ENCODE measurements at places on chromosomes 7 and 10. TPM values are rescaled to one million over a fixed set of nuclear protein-coding genes. Genes with fewer than 3 reads are reported as not detected.

The MRC1 gene
- 11.0 TPM for polyA plus RNA-seq

The CALML3 gene
- polyA plus RNA-seq: not detected

The OR2A12 gene
- polyA plus RNA-seq: not detected

The MYO1G gene
- 0.59 TPM for polyA plus RNA-seq

The ADAM8 gene
- 3.8 TPM for polyA plus RNA-seq

The TMEM130 gene
- polyA plus RNA-seq: 6.9 TPM

The MYOF gene
- 28.4 TPM for polyA plus RNA-seq

The CDHR1 gene
- polyA plus RNA-seq: 0.82 TPM

The CEP41 gene
- 31.6 TPM for polyA plus RNA-seq

The LIPN gene
- not detected for polyA plus RNA-seq

The PNLIP gene
- not detected for polyA plus RNA-seq

The NEUROD6 gene
- polyA plus RNA-seq: not detected

- DNase-seq: no peak
These were observed 462.1 kb upstream of the DPP6 start for GRCh38 chr7:153590136-153590535.

GRCh38 chr7:104397442-104397841 lies 69.0 kb downstream of the LHFPL3 start:
- no peak for DNase-seq

GRCh38 chr7:86431761-86432160 lies 211.9 kb upstream of the GRM3 start:
- no peak for DNase-seq

GRCh38 chr7:151254316-151254715 lies 5.8 kb upstream of the SMARCD3 start:
- DNase-seq: no peak

DNA sequence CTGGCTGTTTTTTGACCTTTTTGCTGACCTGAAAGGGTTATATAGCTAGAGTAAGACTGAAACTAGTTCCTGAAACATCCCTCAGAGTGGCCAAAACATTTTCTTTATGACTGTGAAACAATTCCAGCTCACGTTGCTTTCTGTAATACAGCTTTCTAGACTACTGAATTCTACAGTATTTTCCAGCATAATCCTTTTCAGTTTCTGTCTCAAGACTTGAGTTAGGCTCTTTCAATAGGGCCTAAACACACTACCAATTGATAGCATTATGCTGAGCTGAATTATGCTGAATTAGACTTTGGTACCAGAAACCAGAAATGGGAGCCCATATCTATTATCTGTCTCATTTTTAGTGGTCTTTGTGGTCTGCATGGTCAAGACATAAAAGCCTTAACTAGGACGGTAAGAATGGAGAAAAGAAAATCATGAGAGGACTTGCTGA lies 72.6 kb downstream of the EPDR1 start:
- DNase-seq: no peak

GRCh38 chr10:27820637-27821036 lies 75.0 kb upstream of the MKX start:
- no peak for DNase-seq

DNA sequence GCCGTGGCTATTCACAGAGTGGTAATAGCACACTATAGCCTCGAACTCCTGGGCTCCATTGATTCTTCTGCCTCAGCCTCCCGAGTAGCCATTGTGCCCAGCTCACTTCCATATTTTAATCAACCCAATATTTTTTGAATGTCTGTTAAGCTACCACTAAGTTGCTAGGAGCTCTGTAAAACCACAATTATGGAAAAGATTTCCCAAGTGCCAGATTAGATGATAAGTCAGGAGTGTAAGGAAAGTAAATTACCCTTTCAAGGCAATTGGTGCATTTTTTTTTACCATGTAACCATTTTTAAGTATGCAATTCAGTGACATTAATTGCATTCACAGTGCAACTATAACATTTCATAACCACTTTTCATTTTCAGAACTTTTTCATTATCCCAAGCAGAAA lies 87.5 kb upstream of the GATAD1 start:
- DNase-seq: no peak

DNA sequence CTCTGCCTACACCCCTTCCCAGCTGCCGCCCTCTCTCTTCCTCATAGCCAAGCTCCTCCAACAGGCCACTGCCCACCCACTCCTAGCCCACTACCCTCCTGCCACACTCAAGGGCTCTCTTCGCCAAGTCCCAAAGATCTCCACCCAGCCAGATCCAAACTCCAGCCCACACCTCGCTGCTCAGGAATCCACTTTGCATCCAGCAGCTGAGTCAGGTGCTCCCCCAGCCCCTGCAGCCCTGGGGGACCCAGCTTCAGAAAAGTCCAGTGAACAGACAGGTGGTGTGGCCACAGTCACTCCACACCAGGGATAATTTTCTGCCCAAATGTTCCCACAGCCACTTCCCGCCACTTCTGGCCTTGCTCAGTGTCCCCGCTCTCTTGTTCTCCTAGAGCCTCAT lies 10.9 kb downstream of the OGDHL start:
- no peak for DNase-seq

GRCh38 chr10:43263551-43264343 lies 3.1 kb downstream of the RASGEF1A start:
- no peak for DNase-seq

DNA sequence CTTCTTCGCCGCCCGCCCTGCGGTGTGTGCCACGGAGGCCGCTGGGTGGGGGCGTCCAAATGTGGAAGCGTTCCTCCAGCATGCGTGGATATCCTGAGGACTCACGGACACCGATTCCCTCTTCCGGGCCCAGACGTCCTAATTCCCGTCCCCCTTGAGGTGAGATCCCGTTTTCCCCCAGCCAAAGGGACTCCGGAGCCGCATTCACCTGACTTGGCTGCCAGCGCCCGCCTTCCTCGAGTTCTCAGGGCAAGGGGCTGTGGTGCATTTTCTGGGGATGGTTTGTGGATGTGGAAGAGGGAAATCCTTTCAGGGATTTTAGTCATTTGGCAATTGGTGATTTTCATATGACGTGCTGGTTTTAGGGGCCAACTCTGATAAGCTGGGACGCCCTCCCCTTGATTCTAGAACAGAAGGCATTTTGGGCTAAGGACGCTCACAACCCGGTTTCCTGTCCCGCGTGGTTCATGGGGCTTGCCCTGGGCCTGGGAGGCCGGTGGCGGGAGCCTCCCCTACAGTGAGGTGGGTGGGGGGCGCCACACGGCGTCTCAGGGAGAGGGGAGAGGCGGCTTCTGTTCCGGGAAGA lies 165.4 kb downstream of the ACTR3B start:
- no peak for DNase-seq

- no peak for DNase-seq
These were observed 62.1 kb upstream of the EFCAB10 start for GRCh38 chr7:105643384-105643783.

GRCh38 chr10:27481486-27481885 lies 22.6 kb upstream of the RAB18 start:
- no peak for DNase-seq

- DNase-seq: peak; percentile 18
These were observed at the start of gene CDK6 for GRCh38 chr7:92836489-92836999. Gene CDK6 (minus strand): TSS chr7:92836573. CDS start chr7:92833323, 3,250 bp downstream.

DNA sequence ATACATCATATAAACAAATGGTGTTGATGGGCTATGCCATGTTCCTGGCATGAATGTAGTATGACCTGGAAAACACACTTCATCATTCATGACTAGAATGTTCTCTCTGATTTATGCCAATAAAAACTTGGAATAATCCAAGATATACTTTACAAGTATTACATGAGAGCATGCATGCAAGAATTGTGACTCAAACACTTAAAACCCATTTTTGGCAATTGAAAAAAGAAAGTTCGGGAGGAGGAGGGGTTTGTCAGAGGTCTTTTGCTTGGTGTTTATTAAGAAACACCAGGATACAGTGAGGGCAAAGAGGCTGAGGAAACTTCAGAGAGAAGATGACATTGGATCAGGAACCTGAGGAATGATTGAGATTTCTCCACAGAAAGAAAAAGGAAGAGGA lies 10.2 kb upstream of the CUL1 start:
- no peak for DNase-seq

DNA sequence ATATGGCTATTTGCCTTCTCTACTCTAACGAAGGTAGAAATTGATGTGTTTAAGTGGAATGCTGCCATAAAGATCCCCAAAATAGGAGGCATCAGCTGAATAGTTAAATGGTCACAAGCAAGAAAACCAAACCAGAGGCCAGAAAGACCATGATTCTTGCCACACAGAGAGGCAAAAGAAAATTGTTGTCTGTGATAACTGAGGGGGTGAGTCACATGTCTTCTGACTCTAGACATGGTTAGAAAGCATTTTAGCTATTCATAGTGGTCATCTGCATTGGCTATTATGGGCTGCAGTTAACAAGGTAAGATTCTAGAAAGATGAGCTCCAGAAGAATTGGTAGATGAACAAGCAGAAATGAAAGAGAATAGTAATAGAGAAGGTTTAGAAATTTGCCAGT lies 361.4 kb upstream of the NPSR1 start:
- DNase-seq: no peak

DNA sequence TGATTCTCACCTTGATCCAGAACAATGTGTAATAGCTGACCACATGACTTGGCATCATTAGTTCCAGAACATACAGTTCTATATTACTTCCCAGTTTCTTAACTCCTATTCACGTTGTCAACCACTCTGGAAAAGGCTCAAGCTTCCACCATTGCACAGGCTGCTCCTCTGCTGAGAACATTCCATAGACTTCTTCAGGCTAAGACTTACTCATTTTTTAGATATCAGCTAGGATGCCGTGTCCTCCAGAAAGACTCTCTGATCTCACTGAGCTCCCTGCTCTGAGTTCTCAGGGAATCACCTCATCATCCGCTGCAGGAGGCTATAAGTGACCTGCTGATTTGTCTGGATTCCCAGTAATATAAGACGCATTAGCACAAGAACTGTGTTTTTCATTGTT lies 73.1 kb downstream of the HTR7 start:
- DNase-seq: no peak

DNA sequence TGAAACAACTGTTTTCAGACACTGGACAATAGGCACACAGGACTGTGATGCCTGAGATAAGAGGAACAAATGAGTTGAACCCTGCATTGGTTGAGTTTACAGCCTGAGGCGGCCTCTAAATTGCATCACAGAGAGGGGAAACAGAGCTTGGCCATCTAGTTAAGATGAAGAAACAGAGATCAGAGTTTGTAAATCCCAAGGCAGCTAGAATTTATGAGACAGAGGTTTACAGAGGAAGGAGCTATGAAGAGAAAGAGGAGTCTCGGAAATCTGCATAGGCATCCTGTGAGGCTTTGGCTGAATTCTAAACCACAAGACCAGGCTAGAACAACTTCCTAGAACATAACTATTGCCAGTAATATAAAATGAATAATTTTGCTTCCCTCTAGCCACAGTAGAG lies 41.0 kb upstream of the OIT3 start:
- DNase-seq: no peak

- DNase-seq: no peak
These were observed 2.2 kb upstream of the LGI1 start for GRCh38 chr10:93755443-93756116.

GRCh38 chr10:116720241-116720643 lies 22.1 kb downstream of the HSPA12A start:
- no peak for DNase-seq

DNA sequence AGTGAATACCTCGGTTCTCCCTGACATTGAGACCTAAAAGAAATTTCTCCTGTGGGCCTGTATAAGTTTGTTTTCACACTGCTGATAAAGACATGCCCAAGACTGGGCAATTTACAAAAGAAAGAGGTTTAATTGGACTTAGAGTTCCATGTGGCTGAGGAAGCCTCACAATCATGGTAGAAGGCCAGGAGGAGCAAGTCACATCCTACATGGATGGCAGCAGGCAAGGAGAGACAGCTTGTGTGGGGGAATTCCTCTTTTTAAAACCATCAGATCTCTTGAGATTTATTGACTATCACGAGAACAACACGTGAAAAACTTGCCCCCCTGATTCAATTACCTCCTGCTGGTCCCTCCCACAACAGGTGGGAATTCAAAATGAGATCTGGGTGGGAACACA lies 6.7 kb downstream of the TMEM72 start:
- no peak for DNase-seq

GRCh38 chr7:119256001-119256400 lies 1017.0 kb upstream of the KCND2 start:
- no peak for DNase-seq

DNA sequence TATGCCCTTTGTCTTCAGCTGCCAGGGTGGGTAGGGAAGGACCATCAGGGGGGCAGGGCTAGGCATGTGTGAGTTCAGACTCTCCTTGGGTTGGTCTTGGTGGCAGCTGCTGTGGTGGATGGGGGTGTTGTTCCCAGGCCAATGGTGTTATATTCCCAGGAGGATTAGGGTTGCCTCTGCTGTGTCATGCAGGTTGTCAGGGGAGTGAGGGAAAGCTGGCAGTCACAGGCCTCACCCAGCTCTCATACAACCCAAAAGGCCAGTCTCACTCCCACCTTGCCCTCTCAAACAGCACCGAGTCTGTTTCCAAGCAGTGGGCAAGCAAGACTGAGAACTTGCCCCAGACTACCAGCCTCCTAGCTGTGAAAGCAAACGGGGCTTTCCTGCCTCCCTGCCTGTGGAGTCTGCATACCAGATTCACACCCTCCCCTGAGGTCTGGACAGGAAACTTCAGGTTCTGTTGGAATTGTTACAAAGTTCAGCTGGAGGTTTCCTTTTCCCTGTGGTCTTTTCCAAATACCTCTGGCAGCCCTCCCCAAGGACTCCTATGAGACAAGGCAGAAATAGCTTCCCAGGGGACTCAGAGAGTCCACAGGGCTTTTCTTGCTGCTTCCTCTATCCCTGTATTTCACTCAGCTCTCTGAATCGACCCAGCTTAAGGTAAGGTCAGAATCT lies 1.4 kb downstream of the HYAL4 start:
- DNase-seq: no peak
